ENCODE measurements at places on chromosomes 1 and 21.

- no peak for DNase-seq
Observed at GRCh38 chr1:70211541-70211940, 6.2 kb upstream of the LRRC40 start.

- no peak for DNase-seq
Observed at GRCh38 chr1:45621895-45622523, 1.8 kb downstream of the CCDC17 start.

DNA sequence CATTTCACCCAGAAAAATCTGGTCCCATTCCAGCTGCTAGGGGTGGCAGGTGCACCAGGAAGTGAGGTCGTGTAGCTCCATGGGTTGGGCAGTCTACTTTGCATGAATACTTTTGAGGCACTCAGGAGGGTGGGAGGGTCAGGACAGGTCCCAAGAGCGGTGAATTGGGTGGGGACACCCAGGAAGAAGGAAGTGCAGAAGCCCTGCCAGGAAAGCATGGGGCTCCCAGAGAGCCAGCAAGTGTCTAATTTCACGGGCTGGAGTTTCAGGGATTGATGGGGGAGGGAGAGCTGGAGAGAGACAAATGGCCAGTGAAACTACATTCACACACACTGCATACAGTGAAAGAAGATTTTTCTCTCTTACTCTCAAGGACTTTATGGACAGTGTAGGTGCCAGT is 137.8 kb downstream of the GALNT2 start:
- DNase-seq, result no peak

GRCh38 chr1:38135625-38136414 is 89.2 kb upstream of the POU3F1 start:
- no peak for DNase-seq

GRCh38 chr1:233940908-233941307 is 36.4 kb downstream of the SLC35F3 start:
- no peak for DNase-seq

GRCh38 chr1:57839067-57839466 is 415.2 kb upstream of the DAB1 start:
- DNase-seq, result no peak

DNA sequence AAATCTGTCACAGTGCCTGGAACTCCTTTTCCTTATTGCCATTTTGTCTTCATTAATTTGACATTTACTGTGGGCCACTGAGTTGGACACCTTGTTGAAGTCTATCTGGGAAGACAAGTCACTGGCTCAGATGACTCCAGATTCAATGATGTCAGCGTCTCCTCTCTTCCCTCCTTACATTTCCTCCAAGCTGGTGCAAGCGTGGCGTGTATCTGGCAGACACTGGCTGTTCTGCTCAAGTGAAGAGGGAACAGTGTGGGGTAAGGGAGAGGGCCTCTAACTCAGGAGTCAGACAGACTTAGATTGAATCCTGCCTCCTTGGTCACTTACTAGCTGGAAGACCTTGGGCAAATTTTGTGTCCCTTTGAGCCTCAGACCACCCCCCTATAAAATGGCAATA is 8.7 kb upstream of the ZNF691 start:
- no peak for DNase-seq

DNA sequence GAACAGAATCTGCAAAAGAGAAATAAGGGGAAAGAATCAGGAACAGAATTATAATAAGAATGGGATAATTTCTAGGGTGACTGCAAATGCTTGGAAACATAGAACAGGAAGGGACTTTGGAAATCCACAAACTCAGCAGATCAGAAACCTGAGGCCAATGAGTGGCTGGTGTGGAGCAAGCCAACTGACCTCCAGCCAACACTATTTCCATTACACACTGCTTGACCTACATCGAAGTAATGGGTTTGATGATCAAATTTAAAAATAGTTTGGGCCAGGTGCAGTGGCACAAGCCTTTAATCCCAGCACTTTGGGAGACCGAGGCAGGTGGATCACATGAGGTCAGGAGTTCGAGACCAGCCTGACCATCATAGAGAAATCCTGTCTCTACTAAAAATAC is 284.9 kb downstream of the GRIK1 start:
- no peak for DNase-seq

DNA sequence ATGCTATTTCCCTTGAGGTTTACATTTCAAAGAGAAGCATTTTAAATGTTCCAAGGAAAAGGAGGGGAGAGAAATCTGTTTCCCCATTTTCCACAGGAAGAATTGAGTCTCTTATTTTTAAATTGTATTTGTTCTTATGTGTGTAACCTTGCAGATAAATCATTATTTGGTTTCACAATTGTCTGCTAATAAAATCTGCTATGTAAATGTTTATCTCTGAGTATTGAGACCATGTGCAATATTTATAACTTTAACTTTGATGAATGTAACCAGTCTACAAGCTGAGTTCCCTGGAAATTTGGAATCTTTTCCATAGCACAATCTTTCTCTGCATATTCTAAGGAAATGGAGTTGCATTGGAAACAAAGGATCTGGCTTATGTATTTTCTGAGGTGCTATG is 209.6 kb downstream of the PTBP2 start:
- no peak for DNase-seq

GRCh38 chr1:906600-907420 is 16.9 kb upstream of the SAMD11 start:
- DNase-seq, result peak; percentile 46

- peak; percentile 1 for DNase-seq
Observed at GRCh38 chr1:98044071-98044697, 123.3 kb upstream of the DPYD start.

- DNase-seq, result no peak
Observed at GRCh38 chr1:235625340-235625739, 24.2 kb downstream of the GNG4 start.

DNA sequence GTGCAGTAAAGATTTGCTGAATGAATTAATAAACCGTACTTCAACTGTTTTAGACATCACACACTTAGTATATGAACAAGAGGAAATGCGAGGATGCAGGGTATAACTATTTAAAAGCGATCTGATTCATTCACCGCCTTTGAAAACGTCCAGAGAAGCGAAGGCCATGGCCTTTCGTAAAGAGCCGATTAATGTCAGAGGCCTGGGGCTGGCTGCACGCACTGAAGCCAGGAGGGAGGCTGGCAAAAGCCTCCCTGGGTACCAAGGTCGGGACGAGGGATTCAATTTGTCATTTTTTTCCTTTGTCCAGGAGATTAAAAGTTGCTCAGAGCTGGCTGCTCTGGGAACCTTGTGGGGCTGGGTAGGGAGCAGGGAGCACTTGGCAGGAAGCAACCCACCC is 307.4 kb downstream of the NPHP4 start:
- no peak for DNase-seq

DNA sequence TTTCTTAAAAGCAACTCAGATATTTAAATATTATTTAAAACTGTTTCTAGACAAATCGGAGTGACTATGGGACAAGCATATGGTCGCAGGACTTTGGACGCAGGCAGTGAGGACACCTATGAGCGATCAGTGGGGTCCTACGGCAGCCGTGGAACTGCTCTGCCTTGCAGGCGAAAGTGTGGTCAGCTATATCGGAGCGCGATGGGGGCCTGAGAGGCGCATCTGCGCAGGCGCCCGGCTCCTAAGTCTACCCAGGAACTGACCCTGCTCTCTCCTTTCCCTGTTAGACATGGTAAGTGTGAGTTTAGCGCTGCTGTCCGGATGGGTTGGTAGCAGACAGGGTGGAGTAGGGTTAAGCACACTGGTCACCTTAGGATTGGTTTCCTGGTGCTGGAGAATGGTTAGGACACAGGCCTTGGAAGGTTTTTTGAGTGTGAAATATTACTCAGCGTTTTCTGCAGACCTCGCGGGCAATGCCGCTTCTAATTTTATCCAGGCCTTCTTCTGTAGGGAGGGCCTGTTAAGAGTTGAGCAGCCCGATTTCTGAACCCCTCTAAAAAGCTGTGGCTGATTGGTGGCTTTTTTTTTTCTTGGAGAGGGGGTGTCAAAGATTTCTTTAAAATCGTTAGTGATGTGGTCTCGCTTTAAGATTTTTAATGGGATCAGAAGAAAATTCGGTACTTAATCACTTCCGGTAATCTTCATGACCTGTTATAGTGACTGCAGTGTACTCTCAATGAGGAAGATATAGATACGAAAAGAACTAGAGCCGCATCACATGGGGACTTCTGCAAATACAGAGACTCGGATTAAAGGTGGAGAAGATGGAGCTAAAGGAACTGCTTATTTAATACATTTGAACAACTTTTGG is at the start of gene RABGGTB:
Gene RABGGTB (plus strand): TSS at position 274 of the 871 bp plus-strand sequence. CDS start 16 bp downstream, at position 290.
- peak; percentile 96 for DNase-seq

- DNase-seq, result no peak
Observed at GRCh38 chr1:76109404-76109803, 34.9 kb downstream of the ST6GALNAC3 start.

- no peak for DNase-seq
Observed at GRCh38 chr1:152023221-152023620, 13.6 kb downstream of the S100A11 start.

- DNase-seq, result no peak
Observed at GRCh38 chr1:156864796-156865195, 4.1 kb downstream of the NTRK1 start.

DNA sequence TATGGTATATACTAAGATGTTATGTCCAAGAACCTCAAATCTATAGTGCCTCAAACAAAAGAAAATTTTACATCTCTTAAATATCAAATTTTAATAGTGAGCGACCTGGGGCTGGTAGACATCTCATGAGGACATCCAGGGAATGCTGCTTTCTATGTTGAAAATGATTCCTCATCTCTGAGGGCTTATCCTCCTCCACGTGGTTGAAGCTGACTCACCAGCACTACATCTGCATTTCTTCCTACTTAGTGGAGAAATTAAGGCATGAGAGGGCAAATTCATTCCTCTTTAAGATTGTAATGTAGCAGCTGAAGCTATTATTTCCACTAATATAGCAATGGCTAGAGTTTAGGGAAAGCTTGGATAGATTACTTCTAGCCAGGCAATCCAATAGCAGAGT is 529.5 kb downstream of the COL11A1 start:
- DNase-seq, result peak; percentile 5

DNA sequence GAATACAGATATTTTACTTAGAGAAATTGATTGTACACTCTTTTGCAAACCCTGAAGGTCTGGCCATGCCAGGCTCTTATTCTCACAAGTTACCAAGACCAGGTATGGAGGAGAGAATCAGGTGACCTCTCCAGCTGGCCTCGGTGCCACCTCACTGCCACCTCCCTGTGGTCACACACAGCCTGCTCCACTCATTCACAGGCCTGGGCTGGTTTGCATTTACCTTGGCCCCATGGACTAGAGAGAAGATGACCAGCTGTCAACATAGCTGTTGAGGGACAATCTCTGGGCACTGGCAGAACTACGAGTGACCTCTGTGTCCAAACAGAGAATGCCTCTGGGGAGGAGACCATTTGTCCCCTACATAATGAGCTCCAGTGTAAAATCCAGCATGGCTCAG is 291.2 kb upstream of the RUNX1 start:
- no peak for DNase-seq

GRCh38 chr1:12478612-12478985 is 139.4 kb downstream of the DHRS3 start:
- DNase-seq, result no peak

GRCh38 chr1:63135174-63135512 is 187.2 kb upstream of the FOXD3 start:
- DNase-seq, result no peak

GRCh38 chr1:150022357-150022756 is 11.8 kb upstream of the OTUD7B start:
- no peak for DNase-seq

- no peak for DNase-seq
Observed at GRCh38 chr1:7225711-7226505, 440.7 kb downstream of the CAMTA1 start.

- no peak for DNase-seq
Observed at GRCh38 chr21:16419188-16419921, 689.6 kb downstream of the USP25 start.

DNA sequence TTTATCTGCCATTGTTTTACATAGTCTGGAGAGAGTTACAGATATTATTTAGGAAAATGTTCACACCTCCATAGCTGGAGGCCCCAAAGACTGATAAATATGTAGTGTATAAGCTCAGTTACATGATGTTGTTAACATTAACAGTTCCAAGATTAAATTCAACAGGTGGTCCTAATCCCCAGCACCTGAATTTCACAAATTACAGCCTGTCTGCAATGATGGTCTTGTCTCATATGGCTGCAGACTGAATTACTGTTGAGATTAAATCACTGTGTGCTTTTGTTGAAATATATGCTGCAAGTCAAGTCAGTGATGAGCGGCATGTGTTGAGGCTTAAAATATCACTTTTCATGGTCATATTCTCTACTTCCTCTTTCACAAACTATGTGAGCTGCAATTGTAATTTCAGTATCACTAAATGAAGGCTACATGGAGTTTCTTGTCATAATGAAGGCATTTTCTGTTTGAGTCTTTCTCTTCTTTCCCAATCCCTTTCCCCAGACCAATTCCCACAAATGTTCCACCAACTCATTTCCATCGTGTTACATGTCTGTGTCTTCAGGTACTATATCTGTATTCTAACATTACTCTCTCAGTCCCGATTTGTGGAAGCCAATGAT is 4.2 kb downstream of the ST6GALNAC5 start:
- no peak for DNase-seq

Measured in mesenchymal stem cell (in vitro differentiated cells and primary cell).